ENCODE measurements at places on chromosomes 1 and 21. TPM values are rescaled to one million over a fixed set of nuclear protein-coding genes. Genes with fewer than 3 reads are reported as not detected.

DNA sequence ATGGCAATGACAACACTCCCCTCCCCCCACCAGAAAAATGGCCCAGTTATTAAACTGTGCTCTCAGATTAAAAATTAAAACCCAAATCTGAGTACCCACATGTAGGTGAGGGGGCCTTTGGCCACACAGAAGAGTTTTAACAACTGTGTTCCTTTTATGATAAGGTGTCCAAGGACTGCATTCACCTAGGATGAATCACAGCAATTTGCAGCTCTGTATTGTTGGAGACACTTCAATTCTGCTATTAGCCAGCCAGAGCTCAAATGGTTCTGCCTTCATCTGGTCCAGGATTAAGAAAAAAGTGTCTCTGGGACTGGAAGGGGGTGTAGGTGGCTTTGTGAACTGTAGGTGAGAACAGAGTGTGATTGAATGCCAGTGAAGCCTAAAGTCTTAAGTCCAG is 43.3 kb upstream of the DIRAS3 start:
- no peak for DNase-seq

GRCh38 chr1:113930499-113931161 is 1.5 kb downstream of the HIPK1 start:
- DNase-seq: peak; percentile 70

The TMOD4 gene
- polyA plus RNA-seq: 8.0 TPM

The FAM72B gene
- 6.3 TPM for polyA plus RNA-seq

- DNase-seq: peak; percentile 7
Observed at GRCh38 chr1:231200388-231201031, 38.7 kb downstream of the TRIM67 start.

- DNase-seq: no peak
Observed at GRCh38 chr1:41435570-41436178, 48.8 kb downstream of the EDN2 start.

The CD52 gene
- 43.2 TPM for polyA plus RNA-seq

- no peak for DNase-seq
Observed at GRCh38 chr1:107691540-107691939, 273.4 kb downstream of the VAV3 start.

- peak; percentile 72 for DNase-seq
Observed at GRCh38 chr1:186482661-186483255, 21.8 kb upstream of the PDC start.

The TBX15 gene
- polyA plus RNA-seq: 53.5 TPM

GRCh38 chr1:22508991-22509390 is 54.3 kb upstream of the EPHA8 start:
- DNase-seq: no peak

DNA sequence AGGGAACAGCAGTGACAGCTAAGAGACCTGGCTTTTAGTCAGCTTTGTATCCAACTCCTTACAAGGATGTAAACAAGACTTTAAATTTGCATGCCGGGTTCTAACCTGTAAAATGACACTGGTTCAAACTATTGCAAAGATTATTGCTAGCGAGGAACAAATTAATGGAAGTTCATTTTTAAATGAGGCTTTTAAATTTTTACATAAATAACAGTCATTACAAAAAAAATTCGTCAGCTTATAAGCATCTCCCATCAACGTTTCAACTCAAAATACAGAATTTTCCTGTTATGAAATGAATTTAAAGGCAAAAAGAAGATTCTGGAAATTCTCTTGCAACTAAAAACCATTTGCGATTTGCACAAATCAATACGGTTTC is 668 bp downstream of the KIF14 start:
- no peak for DNase-seq

- no peak for DNase-seq
Observed at GRCh38 chr1:10827377-10828333, 31.2 kb upstream of the CASZ1 start.

- no peak for DNase-seq
Observed at GRCh38 chr1:90721210-90722194, 4.4 kb upstream of the BARHL2 start.

The BEND5 gene
- polyA plus RNA-seq: 10.4 TPM

Data from muscle of back (tissue), 13 donors.